ENCODE measurements at places on chromosomes 5 and 9.

DNA sequence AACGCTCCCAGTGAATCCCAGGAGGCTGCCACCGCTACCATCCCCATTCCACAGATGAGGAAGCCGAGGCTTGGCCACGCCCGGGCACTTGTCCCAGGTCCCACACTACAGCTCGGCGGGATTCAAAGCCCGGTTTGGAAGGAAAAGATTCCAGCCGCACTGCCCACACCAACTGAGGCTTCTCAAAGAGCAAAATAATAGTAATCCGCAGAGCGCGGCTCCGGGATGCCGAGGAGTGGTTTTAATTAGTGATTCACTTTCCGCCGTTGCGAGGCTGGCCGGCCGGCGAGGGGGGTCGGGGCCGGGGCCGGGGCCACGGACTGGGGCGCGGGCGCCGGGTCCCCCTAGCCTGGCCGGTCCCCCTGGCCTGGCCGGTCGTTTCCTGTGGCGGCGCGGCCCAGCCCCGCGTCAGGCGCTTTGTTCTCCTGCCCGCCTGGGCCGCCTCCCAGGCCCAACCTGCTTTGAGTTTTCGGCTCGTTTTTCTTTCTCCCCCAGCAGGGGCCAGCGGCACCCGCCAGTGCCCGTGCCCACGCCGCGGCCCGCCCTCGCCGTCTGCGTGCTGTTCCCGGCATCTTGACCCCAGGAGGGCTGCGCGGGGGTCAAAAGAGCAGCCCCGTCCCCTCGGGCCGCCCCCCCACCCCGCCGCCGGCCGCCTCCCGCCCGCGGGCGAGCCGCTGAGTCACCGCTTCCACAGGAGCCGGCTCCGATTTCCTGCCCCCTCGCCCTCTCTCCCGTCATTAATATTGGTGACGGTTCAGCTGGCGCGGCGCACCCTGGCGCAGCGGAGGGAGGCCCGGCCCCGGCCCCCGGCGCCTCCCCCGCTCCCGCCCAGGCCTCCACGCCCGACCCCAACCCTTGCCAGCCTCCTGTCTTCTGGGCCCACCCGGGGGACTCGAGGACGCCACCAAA lies 31.2 kb downstream of the FGF18 start:
- peak; percentile 16 for DNase-seq

- DNase-seq: no peak
These were observed 96.6 kb downstream of the GALNT10 start for GRCh38 chr5:154287136-154287535.

DNA sequence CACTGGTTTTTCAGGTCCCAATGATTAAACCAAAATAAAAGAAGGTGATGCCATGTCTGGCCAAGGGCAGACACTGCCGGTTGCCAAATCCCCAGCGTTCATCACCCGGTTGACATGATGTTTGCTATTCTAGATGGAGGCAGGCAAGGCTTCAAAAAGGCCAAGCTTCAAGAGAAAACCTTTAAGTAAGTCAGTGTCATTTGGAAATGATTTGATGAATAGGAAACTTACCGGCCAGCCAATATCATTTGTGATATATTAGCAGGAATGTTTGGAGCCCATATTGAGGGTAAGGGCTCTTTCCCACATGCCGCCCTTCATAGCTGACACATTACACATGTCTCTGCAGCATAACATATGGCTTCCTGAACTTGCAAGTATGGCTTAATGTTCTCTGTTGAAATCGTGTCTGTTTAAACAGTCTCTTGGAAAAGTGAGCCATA lies 89.5 kb upstream of the TTC23L start:
- no peak for DNase-seq

DNA sequence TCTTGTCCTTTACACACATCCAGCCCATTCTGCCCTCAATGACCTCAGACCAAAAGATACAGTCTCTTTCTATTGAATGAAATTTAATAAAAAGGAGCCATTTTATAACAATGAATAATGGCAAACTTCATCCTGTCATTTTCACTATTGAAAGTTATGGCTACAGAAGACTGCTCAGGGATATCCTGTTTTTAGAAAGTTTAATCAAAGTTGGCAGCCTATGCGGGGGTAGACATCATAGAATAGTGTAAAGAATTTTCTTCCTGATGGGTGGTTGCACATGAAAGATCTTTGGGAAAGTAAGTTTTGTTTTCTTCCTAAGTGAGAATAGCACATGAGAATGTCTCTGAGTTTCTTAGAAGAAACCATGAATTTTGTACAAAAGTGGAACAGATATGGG lies 670.4 kb upstream of the CDH6 start:
- no peak for DNase-seq

GRCh38 chr5:81027481-81028058 lies 67.4 kb downstream of the RASGRF2 start:
- DNase-seq: no peak

DNA sequence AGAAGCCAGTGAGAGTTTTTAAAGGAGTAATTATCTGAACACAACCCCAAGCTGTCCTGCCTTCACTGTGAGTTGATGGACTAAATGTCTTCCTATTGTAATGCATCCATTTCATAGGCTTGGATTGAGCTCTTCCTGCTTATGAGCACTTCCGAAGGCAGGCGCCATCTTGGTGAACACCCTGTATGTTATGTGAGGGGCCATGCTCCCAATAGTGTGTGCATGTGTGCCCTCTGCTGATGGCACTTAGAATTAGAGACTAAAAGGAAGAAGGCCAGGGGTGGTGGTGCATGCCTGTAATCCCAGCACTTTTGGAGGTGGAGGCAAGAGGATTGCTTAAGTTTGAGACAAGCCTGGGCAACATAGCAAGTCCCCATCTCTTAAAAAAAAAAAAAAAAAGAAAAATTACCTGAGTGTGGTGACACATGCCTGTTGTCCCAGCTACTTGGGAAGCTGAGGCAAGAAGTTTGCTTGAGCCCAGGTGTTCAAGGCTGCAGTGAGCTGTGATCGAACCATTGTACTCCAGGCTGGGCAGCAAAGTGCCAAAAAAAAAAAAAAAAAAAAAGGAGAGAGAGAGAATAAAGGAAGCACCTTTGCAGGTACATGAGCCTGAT lies 65.0 kb downstream of the C9orf152 start:
- DNase-seq: no peak

DNA sequence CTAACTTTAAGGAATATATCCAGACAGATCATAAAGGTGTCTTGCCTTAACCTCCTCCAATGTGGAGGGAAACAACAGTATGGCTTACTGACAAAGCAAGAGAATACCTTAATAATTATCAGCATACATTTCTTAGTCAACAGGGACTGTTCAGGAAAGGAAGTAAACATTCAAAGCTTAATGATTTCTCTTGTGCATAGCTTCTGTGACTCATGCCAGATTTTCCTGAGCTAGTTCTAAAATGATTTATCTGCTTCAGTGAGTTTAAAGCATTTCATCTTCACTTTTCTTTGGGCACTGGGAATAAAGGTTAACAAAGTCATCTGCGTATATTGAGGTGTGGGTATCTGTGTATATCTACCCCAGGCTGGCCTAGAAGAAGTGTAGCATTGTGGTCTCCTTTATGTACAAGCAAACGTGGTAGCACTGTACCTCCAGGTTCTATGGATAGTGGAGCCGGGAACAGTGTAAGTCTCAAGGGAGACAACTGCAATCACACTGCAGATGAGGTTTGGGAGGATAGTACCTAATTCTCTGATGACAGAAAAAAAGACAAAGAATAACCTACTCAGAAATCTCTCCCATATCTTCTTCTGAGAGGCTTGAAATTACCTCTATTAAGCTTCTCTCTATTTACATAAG lies 284.1 kb downstream of the HCN1 start:
- DNase-seq: no peak

DNA sequence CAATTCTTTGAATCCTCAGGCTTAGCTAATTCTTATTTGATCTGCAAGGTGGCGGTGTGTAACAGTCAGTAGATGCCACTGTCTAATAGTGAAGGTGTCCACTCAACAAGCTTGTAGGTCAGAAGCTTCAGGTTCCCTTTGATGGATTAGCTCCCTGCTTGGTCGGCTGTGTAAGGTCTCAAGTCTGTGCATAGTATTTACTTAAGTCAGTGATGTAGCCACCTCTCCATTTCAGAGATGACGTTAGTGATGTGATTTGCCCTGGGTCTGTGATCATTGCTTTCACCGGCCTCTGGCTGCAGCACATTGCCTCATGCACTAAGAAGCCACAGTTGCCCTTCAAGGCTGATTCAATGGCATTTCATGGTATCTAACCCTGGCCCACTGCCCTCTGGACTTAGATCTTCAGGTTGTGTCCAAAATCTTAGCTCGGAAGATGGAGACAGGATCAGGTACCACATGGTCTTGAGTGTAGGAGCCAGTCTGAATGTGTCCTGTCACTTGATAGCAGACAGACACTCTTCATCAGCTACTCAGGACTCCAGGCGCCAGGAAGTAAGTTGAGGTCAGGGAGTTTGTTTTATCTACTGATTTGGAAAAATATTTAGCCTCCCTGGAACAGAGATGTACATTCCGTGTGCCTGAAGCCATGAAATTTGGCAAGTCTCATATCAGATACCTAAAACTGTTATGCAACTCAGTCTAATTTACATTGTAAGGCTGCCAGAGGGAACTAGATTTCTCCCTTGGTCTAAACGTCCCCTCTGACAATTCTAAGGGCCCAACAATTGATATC lies 42.9 kb downstream of the SUB1 start:
- DNase-seq: no peak

DNA sequence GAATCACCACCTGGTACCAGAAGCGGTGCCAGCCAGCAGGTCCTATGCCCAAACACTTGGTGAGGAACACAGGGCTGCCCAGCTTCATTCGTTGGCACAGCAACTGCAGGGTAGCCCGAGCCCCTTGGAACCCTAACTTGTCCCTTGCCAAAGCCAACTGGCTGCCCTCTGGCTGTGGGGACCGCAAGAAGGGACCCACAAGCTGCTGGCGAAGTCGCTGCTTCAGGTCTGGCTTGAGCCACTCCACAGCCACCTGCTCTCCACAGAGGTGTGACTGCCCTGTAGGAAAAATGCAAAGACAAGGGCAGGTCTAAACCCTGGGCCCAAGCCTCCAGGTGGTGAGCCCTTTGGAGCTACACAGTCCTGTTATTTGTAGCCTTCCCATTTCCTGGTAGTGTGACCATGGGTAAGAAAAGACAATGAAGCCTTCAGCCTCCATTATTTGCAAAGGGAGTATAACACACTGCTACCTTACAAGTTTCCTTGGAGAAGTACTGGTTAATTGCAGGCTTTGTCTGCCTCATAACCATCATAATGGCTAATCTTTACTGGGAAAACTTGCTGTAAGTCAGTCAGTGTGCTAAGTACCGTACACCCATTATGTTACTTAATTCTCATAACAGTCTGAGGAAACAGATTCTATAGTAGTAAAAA lies 1.8 kb downstream of the DND1 start:
- DNase-seq: no peak

DNA sequence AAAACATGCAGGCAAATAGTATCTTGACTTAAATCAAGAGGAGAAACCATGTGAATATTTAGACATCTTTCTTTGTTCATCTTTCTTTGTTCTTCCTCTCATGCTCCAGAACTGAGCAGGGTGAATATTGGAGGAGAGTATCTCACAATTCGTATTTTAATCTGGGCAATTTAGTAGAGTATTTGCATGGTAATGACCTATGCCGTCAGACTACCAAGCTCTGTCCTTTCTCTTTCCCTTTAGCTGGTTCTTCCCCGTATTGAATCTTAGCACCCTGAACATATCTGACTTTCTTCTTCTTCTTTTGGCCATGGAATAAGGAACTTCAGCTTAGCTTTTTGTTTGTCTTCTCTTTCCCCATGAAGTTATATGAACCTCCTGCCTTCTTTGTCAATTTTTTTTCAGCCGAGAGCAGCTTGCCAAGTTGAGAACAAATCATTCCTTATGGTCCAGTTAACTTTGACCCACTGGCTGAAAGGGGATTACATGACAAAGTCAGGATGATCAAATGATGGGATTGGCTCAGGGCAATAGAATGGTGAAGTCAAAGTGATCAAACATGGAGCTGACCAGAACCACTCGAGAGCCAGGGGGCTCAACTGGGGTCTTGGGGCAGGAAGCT lies 95.8 kb downstream of the DAPK1 start:
- DNase-seq: no peak

DNA sequence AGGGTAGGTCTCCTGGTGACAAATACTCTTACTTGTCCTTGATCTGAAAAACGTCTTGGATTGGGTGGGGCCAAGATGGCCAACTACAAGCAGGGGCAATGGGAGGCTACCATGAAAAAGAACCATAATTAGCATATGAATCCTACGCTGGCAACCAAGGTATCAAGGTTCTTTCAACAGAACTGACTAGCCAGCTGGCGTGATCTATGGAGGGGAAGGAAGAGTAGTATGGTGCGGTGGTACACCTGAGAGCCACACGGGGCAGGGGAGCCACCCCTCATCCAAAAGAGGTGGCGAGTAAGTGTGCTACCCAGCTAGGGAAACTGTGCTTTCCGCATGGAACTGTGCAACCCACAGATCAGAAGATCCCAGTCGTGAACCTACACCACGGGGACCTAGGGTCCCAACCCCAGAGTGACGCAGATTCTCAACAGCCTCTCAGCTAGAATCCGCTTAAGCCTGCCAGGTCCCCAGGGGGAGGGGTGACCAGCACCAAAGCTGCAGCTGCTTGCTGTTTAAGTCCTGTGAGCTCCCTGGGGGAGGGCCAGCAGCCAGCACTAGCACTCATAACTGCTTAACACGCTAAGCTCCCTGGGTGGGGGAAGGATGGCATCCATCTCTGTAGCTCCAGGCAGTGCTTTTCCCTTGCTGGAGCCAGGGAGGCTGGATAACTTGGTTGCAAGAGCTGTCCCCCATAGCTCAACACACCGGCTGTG lies 334.8 kb downstream of the FBXL17 start:
- no peak for DNase-seq

- no peak for DNase-seq
These were observed 81.3 kb downstream of the THBS4 start for GRCh38 chr5:80116465-80116864.

- no peak for DNase-seq
These were observed 136.3 kb upstream of the RASEF start for GRCh38 chr9:83199240-83199639.

DNA sequence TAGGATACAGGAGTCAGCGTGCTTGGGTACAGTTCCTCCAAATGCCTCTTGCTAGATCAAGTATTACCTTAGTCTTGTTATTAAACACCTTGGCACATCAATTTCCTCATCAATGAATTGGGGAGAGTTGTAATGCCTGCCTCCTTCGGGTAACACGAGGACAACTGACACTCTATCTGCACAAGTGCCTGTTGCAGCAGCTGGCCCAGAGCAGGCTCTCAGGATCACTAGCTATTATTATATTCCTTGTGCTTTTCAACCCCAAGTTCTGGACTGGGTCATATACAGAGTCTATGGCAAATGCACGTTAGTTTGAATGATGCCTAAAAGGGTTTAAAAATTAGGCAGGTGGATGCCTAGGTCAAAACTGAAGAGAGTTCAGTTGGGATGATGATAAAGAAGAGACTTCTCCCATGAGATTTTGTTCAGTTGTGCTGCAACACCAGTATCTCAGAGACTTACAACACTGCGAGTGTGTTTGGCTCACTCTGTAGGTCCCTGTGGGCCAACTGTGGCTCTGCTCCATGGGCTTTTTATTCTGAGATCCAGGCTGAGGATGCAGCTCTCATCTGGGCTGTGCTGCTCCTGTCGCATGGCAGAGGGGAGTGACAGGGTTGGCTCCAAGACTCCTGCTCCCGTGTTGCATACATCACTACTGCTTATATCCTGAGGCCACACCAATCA lies 41.1 kb upstream of the TEX48 start:
- no peak for DNase-seq

GRCh38 chr9:20382460-20383071 lies 239.7 kb downstream of the MLLT3 start:
- DNase-seq: no peak
